ENCODE measurements at places on chromosomes 11 and 22.

DNA sequence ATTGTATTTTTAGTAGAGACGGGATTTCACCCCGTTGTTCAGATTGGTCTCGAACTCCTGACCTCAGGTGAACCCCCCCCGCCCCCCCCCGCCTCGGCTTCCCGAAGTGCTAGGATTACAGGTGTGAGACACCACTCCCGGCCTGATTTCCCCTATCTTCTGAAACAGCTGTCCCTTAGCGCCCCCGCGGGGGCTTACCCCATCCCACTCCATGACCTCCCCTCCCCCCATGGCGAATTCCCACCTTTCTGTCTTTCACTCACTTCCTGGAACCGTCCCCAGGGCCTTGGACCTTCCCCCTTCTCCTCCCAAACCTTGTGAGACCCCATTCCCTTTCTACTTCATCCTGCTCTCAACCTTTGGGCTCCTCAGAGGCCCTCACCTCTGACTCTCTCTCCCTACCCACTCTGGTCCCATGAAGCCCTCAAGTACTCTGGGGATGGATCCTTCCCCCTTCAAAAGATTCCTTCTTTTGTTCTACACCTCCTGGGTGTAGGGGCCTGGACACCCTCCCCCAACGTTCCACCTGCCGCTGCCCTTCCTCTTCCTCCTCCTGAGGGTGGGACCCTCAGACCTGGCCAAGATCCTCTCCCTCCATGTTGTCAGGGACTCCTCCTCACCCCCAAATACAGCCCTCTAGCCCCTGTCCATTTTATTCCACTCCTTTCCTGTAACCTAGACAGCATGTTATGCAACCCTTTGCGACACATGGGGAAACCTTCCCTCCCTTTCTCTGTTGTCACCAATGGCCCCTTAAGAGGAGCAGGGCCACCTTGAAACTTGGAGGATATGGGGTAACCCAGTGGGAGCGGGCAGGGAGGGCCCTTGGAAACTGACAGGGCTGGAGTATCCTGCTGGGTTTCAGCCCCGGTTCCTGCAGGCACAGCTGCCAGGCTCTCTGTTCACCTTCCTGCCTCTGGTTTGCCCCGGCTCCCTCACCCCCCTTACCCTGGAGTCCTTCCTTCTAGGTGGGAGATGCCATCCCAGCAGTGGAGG, 1.1 kb downstream of the PRDX5 start:
- DNase-seq, result no peak

DNA sequence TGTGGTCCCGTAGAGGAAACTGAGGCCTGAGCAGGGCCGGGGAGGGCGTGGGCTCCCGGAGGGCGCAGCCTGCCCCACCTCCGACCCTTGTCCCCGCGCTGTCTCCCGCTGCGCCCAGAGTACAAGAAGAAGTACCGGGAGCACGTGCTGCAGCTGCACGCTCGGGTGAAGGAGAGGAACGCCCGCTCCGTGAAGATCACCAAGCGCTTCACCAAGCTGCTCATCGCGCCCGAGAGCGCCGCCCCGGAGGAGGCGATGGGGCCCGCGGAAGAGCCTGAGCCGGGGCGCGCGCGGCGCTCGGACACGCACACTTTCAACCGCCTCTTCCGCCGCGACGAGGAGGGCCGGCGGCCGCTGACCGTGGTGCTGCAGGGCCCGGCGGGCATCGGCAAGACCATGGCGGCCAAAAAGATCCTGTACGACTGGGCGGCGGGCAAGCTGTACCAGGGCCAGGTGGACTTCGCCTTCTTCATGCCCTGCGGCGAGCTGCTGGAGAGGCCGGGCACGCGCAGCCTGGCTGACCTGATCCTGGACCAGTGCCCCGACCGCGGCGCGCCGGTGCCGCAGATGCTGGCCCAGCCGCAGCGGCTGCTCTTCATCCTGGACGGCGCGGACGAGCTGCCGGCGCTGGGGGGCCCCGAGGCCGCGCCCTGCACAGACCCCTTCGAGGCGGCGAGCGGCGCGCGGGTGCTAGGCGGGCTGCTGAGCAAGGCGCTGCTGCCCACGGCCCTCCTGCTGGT, 1.9 kb downstream of the NLRP6 start:
- DNase-seq, result no peak

DNA sequence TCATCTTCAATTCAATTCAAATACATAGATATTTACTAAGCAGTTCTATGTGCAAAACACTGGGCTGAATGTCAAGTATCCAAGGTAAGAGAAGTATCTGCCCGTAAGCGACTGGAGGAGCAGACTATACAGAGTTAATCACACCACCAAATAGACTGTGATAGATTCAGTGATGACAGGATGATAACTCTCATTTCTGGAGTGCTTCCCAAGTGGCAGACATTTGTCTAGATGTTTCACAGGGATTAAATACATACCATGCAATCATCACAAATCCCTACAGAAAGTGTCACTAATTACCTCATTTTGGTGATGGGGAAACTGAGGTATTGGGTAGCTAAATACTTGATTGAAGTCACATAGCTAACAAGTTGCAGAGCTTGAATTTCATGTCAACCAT, 508.7 kb upstream of the TENM4 start:
- no peak for DNase-seq

DNA sequence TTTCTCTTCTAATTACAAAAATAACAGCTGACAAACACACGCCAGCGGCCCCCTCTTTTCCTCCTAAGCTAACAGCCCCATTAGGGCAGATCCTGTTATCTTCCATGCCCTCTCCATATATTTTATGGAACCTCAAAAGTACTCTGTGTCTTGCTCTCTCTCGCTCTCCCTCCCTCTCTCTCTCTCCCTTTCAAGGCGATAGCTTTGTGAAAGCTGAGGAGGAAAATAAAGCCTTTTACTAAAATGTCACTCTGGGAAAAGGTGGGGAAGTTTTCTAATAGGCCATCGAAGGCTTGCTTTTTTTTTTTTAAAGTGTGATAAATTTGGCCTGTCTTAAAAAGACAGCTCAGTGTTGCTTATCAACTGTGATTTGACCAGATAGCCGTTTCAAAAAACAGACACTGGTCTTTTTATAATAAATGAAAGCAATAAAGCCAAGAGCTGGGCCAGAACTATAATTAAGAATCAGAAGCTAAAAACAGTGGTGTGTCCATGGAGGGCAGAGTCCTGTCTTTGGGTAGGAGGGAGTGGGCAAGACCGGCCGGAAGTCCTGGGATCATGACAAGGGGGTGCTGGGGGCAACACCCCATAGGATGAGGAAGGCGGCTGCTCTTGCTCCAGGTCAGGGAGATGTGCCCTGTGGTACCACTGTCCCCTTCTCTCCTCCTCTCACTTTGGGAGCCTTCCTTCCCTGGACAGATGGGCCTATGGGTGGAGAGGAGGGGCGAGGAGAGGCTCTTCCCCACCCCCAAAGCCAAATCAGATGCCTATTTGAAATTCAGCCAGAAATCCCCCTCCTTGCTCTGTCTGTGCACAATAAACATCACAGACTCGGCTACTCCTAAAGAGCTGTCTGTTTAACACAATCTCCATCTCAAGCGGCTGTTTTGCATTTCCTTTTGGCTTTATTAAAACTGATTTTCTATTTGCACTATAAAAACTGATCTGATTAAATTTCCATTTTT, 267.2 kb downstream of the BUD13 start:
- DNase-seq, result no peak

DNA sequence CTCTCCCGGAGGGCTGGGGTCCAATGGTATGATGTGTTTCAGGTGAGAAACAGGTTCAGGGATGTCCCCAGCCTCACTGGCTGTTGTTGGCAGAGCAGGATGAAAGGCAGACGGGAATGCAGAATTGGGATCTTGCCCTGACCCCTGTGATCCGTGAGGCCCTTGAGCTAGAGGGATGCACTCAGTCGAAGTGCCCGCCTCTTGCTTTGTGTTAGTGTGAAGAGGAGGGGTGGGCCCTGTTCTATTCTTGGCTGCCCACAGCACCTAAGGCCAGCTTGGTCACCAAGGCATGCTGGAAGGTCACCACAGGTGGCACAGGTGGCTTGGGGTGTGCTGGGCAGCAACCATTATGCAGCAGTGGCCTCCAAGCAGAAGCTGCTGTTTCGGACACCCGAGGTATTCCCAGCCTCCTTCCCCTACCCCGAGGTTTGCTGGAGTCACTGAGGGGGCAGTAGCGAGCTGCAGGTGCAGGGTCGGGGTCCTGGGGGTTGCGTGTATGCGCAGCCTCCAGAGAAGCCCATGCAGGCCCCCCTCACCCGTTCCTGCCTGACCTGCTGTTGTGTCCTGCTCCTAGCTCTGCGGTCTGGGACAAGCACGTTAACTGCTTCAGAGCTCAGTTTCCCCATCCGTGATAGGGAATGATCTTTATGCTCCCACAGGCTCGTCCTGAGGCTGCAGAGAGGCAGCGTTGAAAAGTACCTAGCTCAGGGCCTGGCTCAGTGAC, 13.0 kb downstream of the LRP5 start:
- no peak for DNase-seq

DNA sequence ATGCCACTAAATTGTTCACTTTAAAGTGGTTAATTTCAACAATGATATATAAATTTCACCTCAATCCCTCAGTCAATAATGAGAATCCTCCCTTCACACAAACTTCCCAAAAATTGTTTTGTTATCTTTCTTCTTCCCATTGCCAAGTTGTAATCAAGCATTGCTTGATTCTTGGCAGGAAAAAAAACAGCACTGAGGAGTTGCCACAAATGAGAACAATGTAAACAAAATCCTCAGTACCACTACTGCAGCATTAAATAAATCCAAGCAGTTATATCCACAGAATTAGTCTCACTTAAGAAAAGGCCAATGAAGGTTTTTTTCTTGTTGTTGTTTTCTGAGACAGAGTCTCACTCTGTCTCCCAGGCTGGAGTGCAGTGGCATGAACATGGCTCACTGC, 38.2 kb downstream of the FAM168A start:
- no peak for DNase-seq
